ENCODE measurements at places on chromosomes 5 and 9.

DNA sequence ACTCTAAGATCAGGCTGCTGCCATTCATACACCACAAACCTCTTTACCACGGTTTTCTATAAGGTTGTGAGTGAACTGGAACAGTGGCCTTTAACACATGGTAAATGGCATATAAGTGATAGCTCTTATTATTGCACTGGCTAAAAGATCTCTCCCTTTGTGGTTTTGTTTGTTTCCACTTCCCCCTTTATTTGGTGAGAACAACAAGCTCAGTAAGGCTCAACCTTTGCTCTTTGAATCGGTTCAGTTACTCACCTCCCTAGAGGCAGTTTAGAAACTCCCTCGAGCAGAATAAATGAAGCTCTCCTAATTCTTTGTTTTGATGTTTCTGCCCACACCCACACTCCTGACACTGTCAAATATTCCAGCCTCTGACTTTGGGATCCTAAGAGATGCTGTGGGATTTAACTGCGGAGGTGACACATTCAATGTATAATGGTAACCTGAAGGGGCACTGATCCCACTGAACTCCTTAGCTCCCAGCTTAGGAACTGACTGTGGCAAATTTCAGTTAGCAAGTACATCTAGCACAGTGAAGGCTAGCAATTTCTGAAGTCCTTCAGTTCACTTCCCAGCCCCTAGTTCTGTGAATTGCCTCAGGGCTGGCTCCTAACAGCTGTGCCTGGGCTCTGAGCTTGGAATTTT, 22.5 kb upstream of the RAD23B start:
- DNase-seq, result no peak

- DNase-seq, result no peak
Observed at GRCh38 chr5:111063709-111064322, 7.7 kb upstream of the TSLP start.

- no peak for DNase-seq
Observed at GRCh38 chr9:132023419-132024180, 56.1 kb downstream of the MED27 start.

GRCh38 chr5:54619731-54620130, 102.2 kb downstream of the SNX18 start:
- no peak for DNase-seq

Data from NCI-H146 (cell line).